GOT3 (cell line): ENCODE measurements at places on chromosomes 12 and 14.

DNA sequence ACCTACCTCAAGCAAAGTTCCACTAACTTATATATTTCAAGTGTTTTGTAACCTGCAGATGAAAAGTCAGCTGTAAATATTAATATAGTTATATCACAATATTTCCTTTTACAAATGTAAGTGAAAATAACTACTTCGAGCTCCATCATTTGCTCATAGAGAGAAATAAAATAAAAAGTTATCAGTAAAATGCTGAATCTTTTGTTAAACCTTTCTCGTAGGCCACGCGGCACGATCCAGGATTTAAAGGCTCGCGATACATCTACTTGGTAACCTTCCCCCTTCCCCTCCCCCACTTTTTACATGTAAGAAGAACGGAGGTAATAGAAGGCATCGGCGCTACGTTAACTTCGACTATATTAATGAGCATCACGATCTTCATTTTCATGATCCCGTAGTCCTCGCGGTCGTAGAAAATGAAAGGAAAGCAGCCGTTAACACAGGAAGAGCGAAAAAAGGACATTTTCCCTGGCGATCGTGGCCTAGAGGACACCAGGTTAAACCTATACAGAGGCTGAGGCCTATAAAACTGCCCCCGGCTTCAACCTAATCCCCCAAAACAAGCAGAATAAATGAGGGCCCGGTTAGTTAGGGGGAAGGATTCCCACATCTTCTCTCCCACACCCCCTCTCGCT lies 508 bp downstream of the HNRNPC start:
- no peak for DNase-seq

DNA sequence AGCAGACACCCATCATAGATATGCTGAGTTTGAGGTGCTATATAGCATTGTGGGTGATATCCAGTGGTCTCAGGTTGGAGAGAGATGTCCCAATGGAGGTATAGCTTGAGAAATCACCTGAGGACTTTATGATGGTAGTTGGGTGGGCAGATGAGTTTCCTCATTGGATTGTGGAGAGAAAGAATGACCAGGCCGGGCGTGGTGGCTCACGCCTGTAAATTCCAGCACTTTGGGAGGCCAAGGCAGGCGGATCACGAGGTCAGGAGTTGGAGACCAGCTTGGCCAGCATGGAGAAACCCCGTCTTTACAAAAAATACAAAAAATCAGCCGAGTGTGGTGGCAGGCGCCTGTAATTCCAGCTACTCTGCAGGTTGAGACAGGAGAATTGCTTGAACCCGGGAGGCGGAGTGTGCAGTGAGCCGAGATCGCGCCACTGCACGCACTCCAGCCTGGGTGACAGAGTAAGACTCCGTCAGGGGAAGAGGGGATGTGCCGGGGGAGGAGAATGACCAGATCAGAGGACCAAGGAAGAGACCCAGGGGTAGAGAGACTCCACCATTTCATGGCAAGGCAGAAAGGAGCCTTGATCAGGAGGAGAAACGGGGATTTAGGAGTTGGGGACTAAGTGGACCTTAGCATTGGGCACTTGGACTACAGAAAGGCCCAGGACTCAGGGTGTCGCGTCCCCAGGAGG lies 757 bp upstream of the PCK2 start:
- DNase-seq = no peak

DNA sequence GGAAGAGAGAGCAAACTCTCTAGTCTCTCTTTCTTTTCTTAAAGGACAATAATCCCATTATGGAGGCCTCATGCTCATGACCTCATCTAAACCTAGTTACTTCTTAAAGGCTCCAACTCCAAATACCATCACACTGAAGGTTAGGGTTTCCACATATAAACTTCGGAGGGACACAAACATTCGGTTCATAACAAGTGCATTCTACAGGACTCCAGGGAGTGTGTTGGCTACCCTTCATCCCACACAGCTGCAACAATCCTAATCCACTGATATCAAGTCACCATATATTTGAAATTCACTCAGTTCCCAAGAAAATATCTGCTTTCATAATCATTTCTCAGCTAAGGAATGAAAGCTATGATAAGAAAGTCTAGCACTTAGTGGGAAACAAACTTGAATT lies 265.9 kb upstream of the PLEKHG7 start:
- DNase-seq = no peak

DNA sequence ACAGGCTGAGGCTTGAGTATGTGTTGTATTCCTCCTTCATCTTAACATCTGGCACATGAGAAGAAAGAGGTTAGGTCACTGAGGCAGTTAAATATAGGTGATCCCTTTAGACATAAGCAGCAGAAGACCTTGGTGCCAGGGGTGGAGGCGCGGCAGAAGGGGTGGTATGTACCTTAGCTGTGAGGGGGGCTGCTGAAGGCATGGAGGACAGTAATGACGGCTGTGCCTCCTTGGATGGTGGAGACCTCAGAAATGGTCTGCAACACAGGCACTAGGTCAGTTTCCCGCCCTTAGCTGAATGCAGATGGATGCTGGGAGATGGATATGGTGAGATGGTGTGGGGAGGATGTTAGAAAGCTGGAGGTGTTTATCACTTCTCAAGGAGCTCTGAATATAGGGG lies 1.5 kb upstream of the PNMA1 start:
- DNase-seq = no peak

DNA sequence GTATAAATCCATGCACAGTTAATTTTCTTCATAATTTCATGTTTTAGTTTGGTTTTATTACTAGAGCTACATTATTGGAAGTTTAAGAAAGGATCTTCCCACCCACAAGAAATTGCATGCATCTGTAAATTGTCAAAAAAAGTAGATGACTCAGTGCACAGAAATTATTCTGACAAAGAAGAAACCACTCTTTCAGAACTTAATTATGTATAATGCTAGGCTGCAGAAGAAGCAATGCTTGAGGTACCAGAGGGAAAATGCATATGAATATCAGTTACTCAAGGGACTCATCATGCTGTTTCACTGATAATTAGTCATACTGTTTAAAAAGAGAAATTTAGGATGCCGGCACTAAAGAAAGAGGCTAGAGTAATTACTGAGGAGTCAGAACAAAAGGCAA lies 147.0 kb downstream of the SLC16A7 start:
- no peak for DNase-seq

- DNase-seq = no peak
Observed at GRCh38 chr12:121611306-121611705, 15.0 kb upstream of the ORAI1 start.

GRCh38 chr14:73630009-73630780 lies 14.6 kb upstream of the DNAL1 start:
- no peak for DNase-seq

DNA sequence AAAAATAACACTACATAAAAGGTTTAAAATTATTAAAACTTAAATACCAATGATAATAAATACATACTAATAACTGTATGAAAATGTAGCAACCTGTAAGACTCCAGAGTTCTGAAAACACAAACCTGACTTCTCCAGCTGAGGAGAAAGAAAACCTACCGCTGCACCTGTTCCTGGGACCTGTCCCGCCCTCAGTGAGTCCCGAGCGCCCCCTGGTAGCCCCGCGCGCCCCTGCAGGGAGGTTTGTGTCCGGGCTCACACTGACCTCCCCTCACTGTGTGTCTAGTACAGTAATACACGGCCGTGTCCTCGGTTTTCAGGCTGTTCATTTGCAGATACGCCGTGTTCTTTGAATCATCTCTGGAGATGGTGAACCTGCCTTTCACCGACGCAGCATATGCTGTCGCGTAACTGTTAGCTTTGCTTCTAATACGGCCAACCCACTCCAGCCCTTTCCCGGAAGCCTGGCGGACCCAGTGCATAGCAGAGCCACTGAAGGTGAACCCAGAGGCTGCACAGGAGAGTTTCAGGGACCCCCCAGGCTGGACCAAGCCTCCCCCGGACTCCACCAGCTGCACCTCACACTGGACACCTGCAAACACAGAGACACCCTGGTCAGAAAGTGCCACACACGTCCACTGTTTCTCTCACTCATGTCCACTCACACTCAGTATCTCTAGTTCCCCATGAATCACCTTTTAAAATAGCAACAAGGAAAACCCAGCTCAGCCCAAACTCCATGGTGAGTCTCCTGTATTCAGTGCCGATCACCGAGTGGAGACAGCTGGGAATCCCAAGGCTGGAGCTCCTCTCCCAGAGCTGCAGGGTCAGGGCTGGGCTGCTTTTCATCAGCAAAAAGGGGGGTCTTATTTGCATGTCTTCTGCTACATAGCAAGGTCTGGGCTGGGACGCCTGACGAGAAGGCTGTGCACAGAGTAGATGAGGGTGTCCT lies 1276.3 kb downstream of the TMEM121 start:
- DNase-seq = no peak
